Hepatocyte (in vitro differentiated cells): ENCODE measurements at places on chromosomes 4 and X. TPM values are rescaled to one million over a fixed set of nuclear protein-coding genes. Genes with fewer than 3 reads are reported as not detected.

DNA sequence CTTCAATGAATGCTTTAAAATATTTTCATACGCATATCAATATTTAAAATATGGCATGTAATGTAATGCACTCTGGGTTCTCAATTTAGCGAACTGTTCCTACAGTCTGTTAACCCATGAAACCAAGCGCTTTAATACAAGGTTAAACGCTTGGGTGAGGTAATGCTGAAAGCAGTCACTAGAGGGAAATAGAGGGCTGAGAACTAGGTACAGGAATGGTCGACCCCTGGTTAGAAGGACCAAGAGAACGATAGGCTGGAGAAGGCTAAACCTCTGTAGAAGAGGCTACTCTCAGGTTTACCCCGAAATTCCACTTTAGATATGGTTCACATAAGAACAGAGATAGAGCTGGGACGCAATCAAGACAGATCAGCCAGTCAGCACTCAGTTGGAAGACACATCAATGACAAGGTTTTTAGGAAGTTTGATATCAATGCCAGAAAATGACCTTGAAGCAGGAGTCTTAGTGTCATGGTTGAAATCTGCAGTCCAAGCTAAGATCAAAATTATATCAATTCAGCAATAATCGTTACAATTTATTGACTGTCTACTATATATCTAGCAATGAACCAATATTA lies 26.9 kb downstream of the ARSJ start:
- H3K4me1 ChIP-seq, result peaks cover 17% of the 10 kb centered on the region

DNA sequence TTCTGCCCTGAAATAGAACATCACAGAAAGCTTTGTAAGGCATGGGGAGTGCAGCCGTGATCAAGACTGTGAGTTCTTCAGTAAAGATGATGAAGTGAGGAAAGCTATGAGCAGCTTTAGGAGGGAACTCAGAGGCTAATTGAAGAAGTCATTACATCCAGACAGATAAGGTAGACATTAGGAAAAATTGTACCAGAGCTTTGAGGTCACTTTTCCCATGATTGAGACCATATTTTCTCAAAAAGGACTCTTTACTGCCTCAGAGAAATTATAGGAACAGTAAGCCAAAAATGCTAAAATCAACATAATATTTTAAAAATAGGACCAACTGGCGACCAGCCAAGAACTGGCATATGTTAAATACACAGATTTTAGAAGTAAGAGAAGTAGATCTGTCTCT lies 11.2 kb downstream of the CHST7 start:
- no peaks in the 10 kb centered on the region for H3K4me1 ChIP-seq
- no peak overlapping the region for H3K4me3 ChIP-seq
- no peak for DNase-seq
- H3K36me3 ChIP-seq, result no peaks in the 10 kb centered on the region
- no peak overlapping the region for H3K27ac ChIP-seq

- H3K36me3 ChIP-seq, result no peaks in the 10 kb centered on the region
- H3K4me3 ChIP-seq, result no peak overlapping the region
- no peaks in the 10 kb centered on the region for H3K4me1 ChIP-seq
- no peaks in the 10 kb centered on the region for H3K27me3 ChIP-seq
- no peak overlapping the region for H3K27ac ChIP-seq
- no peak for DNase-seq
Observed at GRCh38 chr4:176358083-176358469, 38.3 kb downstream of the SPCS3 start.

DNA sequence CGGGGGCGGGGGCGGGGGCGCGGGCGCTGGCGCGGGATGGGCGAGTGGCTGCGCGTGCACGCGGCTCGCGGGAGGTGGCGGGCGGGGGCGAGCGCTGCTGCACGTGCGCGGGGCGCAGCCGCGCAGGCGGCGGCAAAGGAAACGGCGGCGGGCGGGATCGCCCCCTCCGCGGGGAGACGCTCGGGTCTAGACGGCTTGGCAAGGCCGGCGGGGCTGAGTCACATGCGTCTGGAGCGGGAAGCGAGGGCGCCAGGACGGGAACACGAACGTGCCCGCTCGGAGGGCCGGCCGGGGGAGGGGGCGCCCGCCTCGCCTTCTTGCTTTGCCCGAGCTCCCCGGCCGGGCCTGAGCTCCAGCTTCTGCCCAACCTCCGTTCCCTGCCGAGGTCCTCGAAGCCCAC lies 4.3 kb upstream of the HAUS7 start:
- no peaks in the 10 kb centered on the region for H3K36me3 ChIP-seq
- peak; percentile 80 for DNase-seq
- H3K27me3 ChIP-seq, result no peaks in the 10 kb centered on the region
- no peak overlapping the region for H3K4me3 ChIP-seq

DNA sequence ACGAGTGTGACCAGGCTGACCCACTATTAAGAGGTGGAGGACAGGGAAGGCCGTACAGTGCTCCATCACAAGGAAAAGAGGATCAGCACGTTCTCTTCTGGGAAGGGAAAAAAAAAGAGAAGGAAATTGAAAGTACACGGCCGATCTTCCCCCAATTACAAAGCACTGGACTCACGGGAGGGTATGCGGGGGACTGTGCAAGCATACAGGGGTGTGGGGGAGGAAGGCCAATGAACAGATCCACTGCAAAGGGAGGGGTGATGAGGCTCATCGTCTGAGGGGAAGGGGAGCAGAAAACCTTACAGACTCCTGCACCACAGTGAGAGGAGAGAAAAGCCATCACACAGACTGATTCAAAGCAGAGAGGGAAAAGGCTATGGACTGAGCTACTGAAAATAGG lies 1.1 kb downstream of the ELK1 start:
- H3K4me3 ChIP-seq, result peak overlapping the region; percentile 6
- no peaks in the 10 kb centered on the region for H3K27me3 ChIP-seq
- peaks cover 3% of the 10 kb centered on the region for H3K4me1 ChIP-seq
- H3K27ac ChIP-seq, result no peak overlapping the region
- DNase-seq, result no peak

DNA sequence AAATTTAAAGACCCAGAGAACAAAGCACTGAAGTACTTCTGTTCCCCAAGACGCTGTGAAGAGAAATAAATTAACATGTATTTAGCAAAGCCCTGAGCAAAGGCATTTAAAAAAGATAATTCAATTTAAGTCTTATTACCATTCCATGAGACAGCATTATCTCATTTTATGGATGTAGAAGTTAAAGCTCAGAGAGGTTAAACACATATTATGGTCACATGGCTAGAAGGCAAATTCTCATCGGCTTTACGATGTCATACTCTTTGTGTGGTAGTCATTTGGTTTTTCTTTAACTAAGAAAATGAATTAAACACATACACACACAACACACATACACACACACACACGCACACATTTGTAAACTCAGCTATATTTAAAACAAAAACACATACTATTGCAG lies 262.7 kb downstream of the HS3ST1 start:
- no peaks in the 10 kb centered on the region for H3K36me3 ChIP-seq
- no peak for DNase-seq
- H3K27ac ChIP-seq, result no peak overlapping the region

- H3K27ac ChIP-seq, result no peak overlapping the region
- peak; percentile 23 for DNase-seq
- no peaks in the 10 kb centered on the region for H3K36me3 ChIP-seq
- no peaks in the 10 kb centered on the region for H3K27me3 ChIP-seq
Observed at GRCh38 chrX:43504394-43504793, 151.7 kb upstream of the MAOA start.

Gene HPGDS
- total RNA-seq, result 0.08 and 1.6 TPM in 2 replicates

DNA sequence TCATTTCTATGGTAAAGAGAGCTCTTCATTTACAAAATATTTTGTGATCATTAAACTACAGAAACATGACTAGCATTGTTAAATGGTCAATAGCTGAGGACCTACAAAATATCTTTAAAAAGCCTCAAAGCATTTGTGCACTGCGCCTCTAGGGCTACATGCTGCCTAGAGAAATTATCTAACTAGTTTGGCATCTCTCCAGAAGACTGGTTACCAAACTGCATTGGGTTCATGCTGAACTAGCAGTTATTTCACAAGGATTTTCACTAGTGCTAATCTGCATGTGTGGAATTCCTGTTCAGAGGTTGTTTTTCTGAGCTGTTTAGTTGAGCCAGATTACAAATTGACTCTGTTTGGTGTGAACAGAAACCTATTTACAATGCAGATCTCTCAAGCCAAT lies 58.5 kb upstream of the PITX2 start:
- DNase-seq, result peak; percentile 24
- H3K27ac ChIP-seq, result no peak overlapping the region
- H3K27me3 ChIP-seq, result no peaks in the 10 kb centered on the region
- H3K4me3 ChIP-seq, result no peak overlapping the region

DNA sequence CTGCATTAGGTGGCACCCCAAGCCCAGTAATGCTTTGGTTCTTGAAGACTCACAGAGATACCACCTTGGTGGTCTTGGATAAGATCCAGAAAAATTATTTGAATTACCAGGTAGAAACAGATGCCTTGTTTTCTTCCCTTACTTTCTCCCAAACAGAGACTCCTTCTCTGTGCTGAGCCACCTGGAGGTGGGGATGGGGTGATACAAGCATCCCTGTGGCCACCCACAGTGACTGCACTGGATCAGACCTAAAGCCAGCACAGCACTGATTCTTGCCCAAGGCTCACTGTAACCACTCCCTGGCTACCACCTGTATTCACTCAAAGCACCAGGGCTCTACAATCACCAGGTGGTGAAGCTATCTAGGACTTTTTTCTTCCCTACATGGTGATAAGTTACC lies 156.8 kb downstream of the TEX13A start:
- H3K36me3 ChIP-seq, result no peaks in the 10 kb centered on the region
- H3K27ac ChIP-seq, result no peak overlapping the region
- H3K4me1 ChIP-seq, result no peaks in the 10 kb centered on the region
- no peak overlapping the region for H3K4me3 ChIP-seq
- no peak for DNase-seq

GRCh38 chrX:31132821-31133241 lies 61.0 kb upstream of the FTHL17 start:
- H3K4me1 ChIP-seq, result no peaks in the 10 kb centered on the region
- H3K36me3 ChIP-seq, result no peaks in the 10 kb centered on the region
- no peak overlapping the region for H3K4me3 ChIP-seq
- no peak for DNase-seq

GRCh38 chr4:63528256-63528991 lies 880.8 kb downstream of the TECRL start:
- DNase-seq, result no peak
- no peak overlapping the region for H3K27ac ChIP-seq
- H3K4me3 ChIP-seq, result no peak overlapping the region
- H3K4me1 ChIP-seq, result no peaks in the 10 kb centered on the region
- no peaks in the 10 kb centered on the region for H3K36me3 ChIP-seq

Gene SLC2A9
- 2.7 and 6.2 TPM in 2 replicates for total RNA-seq

DNA sequence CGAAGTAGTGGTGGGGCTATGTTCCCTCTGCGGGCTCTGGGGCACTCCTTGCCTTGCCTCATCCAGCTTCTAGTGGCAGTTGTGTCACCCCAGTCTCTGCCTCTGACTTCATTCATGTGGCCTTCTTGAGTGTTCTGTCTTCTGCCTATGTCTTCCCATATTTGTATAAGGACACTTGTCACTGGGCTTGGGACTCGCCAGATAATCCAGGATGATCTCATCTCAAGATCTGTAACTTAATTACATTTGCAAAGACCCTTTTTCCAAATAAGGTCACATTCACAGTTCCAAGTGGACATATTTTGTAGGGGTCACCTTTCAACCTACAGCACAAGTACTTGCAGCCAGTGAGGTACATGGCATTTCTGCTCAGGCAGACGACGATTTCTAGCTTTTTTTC lies 30.3 kb upstream of the CLDN24 start:
- DNase-seq, result no peak
- no peaks in the 10 kb centered on the region for H3K27me3 ChIP-seq
- no peak overlapping the region for H3K4me3 ChIP-seq
- no peaks in the 10 kb centered on the region for H3K4me1 ChIP-seq
- no peaks in the 10 kb centered on the region for H3K36me3 ChIP-seq

GRCh38 chrX:74924449-74925224 lies 615 bp downstream of the NEXMIF start:
- no peak overlapping the region for H3K27ac ChIP-seq
- peak overlapping the region; percentile 24 for H3K4me3 ChIP-seq
- no peaks in the 10 kb centered on the region for H3K36me3 ChIP-seq
- peaks cover 6% of the 10 kb centered on the region for H3K27me3 ChIP-seq

DNA sequence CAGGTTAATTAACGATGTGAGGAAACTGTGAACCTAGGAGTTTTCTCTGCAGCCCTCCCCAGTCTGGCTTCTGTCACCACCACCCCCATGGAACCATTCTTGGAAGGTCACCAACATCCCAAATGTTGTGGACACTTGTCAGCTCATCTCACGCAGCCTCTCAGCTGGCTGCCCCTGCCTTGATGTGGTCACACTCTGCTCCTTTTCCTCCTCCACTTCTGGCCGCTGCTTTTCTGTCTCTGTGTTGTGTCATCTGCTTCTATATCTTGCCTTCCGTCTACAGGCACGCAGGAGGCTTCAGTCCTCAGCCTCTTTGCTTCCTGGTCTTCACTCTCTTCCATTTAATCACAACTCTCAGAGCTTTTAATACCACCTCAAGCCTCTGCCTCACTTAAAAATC lies 371.5 kb upstream of the SLIT2 start:
- peak overlapping the region; percentile 4 for H3K27ac ChIP-seq
- no peaks in the 10 kb centered on the region for H3K36me3 ChIP-seq

DNA sequence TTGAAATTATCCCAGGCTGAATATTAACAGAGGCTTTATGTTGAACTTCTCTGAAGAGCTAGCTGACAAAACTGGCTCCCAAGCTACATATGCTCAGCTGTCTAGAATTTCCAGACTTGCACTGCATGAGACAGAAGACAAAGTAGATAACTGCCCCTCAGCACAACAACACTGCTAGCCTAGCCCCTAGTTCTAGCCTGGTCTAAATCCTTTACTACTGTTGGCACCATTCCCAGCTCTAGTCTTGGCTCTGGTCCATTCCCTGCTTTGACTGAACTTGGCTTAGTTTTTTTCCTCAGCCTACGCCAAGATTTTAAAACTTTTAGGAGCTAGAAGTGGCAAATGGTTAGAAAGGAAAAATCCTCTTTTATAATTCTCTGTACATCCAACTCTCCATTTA lies 7.6 kb upstream of the OPHN1 start:
- no peaks in the 10 kb centered on the region for H3K4me1 ChIP-seq
- no peaks in the 10 kb centered on the region for H3K27me3 ChIP-seq
- peak overlapping the region; percentile 30 for H3K27ac ChIP-seq
- H3K4me3 ChIP-seq, result no peak overlapping the region
- DNase-seq, result peak; percentile 71

DNA sequence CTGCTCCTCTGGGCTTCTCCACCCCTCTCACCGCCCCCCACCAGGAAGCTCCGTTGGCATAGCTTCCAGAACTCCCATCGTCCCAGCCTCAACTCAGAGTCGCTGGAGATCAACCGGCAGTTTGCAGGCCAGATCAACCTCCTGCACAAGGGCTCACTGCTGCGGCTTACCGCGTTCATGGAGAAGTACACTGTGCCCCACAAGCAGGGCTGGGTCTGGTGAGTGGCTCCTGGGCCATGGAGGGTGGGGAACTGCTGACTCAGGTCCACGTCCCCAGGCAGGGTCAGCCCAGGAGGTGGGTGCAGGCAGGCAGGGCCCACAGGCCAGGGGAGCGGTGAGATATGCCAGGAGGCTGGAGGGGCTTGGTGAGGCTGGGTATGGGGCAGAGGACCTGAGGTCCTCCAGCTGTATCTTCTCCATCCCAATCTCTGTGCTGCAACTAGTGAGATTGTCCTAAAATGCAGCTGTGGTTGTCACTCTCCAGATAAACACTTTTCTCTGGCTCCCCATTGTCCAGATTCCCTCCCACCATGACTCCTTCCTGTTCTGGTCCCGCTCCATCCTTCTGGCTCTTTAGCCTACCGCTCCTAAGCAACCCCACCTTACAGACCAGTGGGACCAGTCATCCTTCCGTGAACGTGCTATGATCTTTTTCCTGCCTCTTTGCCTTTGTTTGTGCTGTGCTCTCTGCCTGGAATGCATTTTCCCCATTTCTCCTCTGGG lies 71.9 kb downstream of the STARD8 start:
- H3K4me3 ChIP-seq, result no peak overlapping the region
- H3K27ac ChIP-seq, result no peak overlapping the region
- no peak for DNase-seq
- H3K36me3 ChIP-seq, result no peaks in the 10 kb centered on the region
